ENCODE measurements at places on chromosomes 1 and 21.

GRCh38 chr1:154423304-154423987 is 18.3 kb downstream of the IL6R start:
- no peak for DNase-seq

GRCh38 chr1:166121010-166121409 is 45.8 kb downstream of the FAM78B start:
- no peak for DNase-seq

GRCh38 chr1:100377590-100378361 is 25.5 kb downstream of the CDC14A start:
- DNase-seq: no peak

DNA sequence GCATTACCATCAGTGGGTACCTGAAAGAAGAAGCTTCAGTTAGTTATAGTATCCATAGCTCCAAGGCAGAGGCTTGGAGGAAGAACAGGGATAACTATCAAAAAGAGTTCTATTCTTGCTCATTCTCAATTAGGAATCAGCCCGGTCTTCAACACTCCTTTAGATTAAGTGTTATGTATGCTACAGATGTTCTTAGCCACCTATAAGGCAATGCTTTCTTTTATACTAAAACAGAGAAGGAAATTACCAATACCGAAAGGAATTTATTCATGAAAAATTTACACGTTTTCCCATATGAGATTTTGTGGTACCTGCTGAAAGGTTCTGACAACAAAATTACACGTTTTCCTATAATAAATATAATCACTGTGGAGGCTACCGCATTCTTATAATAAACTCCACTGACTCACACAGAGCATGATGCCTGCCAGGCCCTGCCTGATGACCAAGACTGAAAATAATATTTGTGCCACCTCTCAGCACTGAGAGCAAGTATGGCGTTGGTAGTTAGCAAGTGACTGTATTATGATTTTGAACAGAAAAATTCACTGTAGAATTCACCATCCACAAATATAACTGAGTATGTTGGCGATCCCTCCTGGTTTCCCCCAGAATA is 58.3 kb downstream of the APP start:
- DNase-seq: no peak

GRCh38 chr1:27955076-27955475 is 4.7 kb upstream of the XKR8 start:
- DNase-seq: no peak

DNA sequence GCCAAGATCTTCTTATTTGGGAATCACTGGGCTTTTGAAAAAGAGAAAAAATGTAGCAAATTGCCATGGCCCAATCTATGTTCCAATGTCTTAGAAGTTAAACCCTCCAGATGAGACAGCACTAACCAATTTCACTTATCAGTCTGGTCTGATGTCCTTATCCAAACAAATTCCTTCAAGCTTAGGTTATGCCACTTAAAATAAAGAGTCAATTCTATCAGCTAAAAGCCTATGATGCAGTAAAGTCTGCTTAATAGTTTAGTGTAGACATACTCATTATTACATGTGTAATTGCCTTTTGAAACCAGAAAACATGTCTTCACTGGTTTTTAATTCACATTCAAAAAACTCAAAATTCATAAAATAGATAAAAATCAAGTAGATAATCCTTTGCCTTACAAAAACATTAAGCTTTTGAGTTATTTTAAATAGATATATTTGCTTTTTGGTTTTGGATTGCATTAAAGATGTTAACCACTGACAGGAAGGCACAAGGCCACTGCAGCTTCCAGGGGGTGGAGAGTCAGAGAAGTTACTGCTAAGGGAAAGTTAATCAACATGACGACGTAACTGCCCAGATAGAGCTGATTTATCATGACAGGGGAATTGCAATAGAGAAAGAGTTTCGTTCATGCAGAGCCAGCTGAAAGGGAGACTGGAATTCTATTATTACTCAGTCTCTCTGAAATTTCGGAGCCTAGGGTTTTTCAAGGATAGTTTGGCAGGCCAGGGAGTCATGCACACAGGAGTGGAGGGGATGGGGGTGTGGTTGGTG is 106.1 kb downstream of the MAP3K21 start:
- DNase-seq: no peak

DNA sequence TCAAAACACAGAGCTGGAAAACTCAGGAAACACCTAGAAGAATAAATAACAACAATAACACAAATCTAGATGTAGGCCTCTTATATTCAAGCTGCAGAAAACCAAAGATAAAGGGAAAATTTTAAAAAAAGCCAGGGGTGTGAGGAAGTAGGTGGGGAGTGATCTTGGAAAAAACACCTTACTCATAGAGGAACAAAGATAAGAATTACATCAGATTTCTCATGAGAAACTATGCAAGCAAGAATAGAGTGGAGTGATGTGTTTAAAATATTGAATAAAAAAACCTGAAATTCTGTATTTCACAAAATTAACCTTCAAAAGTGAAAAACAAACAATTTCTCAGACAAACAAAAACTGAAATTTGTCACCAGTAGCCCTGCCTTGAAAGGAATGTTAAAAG is 265.5 kb upstream of the RGS18 start:
- no peak for DNase-seq

DNA sequence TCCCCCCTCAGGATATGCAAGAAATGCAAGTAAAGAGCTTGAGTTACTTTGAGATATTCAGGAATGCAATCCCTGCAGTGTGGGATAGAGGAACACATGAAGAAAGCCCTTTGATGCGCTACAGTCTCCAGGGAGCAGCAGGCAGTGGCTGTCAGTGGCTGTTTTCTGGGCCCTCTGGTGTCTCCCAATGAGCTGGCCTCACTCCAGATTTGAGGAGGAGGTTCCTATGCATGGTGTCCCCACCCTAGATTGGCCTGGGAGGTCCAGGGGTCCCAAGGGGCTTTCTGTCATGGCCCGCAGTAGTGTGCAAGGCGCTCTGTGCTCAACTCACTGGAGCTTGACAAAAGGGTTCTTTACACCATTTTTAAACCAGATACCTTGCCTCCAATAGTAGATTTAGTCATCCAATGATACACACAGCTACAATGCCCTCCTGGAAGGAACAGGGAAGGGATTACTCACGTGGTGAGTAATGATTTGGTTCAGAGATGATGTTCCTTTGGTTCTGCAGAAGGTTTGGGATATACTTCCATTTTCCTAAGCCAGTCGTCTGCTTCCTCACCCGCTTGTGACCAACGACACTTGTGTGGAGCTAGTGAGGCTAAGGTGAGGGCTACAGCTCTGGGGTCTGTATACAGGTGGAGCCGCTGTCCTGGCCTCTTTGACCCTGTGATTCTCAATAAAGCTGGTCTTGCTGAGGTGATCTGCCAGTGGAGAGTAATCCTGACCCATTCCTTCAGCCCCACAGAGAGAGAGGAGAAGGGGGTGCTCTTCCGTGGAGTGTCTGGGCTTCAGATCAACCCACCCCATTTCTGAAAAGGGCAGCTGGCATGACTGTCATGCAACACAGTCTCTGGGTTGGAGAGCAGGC is 6.6 kb downstream of the BATF3 start:
- DNase-seq: no peak

GRCh38 chr1:47651311-47652089 is 213.7 kb downstream of the FOXD2 start:
- no peak for DNase-seq

GRCh38 chr21:39444421-39445180 is 977 bp downstream of the LCA5L start:
- no peak for DNase-seq

DNA sequence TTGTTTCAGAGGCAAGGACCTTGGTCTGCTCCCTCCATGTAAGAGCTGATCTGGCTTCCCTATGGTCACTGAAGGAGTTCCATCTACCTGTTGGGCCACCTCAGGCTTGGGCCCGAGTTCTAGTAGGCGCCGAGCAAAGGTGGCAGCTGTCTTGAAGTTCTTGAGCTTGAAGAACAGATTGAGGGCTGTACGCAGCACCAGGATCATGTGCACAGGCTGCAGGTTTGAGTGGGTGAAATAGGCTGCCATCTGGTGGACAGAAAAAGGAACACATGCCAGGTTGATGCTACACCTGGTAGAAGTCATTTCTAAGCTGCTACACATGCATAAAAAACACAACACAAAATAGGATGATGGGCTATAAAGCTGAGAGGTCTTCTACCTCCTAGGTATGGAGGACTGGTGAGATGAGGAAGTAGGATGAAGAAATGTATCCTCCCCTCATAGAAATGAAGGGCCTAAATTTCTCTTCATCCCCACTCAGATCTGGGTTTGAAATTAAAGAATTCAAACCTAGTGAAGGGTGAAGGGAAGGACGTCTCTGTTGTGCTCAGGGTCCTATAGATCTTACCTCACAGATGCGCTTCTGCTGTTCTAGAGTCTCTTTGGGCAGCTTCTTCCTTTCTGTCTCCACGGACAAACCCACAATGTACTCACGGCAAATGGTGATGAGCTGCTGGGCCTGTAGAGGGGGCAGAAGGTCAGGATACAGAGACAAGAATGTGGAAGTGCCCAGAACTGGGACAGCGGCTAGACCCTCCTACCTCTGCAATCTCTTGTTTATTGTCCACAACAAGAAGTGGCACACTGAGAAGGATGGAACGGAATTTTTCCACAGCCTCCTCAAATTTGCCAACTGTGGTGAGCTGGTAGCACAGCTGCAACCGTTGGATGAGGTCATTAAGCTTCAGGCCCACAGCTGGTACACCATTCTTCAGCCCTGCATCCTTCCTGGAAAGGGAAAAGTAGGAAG is 6.6 kb upstream of the PEX19 start:
- DNase-seq: no peak

Data from pancreas (tissue), 10 donors.